ENCODE measurements at places on chromosomes 3 and 15.

- peak; percentile 48 for DNase-seq
Measured at GRCh38 chr15:76059320-76060117, at the start of gene TMEM266. Gene TMEM266, plus strand, starts transcription at chr15:76059985. Its CDS starts 74,279 bp downstream, at chr15:76134264.

GRCh38 chr3:157335233-157336076 lies 101.2 kb upstream of the PTX3 start:
- DNase-seq: peak; percentile 73

DNA sequence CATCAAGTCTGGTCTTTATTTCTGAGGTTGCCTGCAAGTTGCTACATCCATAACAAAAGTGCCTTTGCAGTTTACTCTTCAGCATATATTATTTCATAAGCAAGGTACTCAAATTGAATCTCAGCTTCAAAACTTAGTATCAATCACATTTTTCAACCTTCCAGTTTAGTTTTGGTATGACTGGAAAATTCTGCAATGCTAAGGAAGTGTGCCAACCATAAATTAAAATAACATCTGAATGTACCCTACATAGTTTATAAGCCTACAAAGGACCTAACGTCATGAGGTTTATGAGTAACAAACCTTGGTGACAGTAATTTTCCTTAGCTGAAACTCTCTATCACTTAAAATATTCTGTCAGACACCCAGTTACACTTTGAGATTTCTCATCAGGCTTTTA lies 62.8 kb downstream of the THBS1 start:
- DNase-seq: no peak

DNA sequence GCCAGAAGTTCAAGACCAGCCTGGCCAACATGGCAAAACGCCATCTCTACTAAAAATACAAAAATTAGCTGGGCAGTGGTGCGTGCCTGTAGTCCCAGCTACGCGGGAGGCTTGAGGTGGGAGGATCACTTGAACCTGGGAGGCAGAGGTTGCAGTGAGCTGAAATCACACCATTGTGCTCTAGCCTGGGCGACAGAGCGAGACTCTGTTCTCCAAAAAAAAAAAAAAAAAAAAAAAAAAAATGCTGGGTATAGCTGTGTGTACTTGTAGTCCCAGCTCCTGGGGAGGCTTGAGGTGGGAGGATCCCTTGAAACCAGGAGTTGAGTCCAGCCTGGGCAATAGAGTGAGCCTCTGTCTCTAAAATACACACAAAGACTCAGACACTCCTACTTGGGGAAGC lies 32.0 kb downstream of the PPP1R2 start:
- peak; percentile 0 for DNase-seq

DNA sequence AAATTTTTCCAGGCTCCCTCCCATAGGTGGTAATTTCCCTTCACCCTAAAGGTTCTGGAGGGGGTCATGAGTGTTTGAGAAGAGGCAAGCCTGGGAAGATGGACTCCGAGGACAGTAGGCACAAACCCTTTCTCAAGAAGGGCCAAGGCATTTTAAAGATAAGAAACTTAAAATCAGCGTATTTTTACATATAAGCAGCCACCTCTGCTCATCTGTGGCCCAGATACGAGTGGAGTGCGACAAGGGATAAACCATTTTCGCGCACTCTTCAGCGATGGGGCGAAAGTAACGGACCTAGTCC lies 539 bp downstream of the RASSF1 start:
- DNase-seq: no peak
